ENCODE measurements at places on chromosomes 16 and 17.

GRCh38 chr16:53605831-53606400, 97.7 kb downstream of the RPGRIP1L start:
- DNase-seq, result no peak

DNA sequence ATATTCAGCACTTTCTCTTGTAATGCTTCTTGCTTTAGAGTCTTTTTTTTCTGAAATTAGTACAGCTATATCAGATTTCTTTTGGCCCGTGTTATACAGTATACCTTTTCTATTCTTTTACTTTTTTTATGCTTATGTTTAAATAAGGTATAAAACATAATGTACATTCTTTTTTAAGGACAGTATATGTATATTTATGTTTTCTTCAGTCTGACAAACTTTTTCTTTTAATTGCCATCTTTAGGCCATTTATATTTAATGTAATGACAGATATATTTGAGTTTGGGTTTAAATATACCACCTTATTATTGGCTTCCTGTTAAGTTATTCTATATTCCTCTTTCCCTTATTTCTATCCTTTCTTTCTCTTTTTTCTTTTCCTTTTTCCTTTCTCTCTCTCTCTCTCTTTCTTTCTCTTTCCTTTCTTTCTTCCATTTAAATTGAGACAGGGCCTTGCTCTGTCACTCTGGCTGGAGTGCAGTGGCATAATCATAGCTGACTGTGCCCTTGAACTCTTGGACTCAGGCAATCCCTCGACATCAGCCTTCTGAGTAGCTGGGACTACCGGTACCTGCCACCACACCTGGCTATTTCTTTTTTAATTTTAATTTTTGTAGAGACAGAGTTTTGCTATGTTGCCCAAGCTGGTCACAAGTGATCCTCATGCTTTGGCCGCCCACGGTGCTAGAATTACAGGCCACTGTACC, 61.7 kb downstream of the WWOX start:
- DNase-seq, result no peak

DNA sequence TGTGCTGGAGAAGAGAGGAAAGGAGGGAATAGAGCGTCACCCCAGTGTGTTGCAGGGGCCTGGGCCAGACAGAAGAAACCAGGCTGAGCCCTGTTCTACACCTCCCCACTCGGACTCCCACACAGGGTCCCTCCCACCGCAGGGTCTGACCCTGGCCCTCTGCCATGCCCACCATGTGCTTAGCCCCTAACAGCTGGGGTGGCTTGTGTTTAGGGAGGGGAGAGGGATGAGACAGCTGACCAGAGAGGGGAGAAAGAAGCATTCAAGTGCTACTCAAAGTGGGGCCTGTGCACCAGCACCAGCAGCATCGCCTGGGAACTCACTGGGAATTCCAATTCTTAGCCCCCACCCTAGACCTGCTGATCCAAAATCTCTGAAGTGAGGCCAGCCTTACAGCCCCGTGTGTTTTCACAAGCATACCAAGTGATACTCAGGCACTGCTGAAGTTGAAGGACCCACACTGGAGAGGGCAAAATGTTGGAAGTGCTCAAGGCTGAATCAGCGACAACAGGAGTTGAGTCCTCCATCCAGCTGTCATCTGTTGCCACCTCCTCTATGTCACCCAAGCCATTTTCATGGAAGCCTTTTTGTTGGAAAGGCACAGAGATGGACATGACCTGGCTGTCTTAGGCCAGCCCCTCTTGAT, 47.0 kb downstream of the FZD2 start:
- DNase-seq, result no peak

GRCh38 chr17:77798031-77798430, 160.5 kb upstream of the TNRC6C start:
- DNase-seq, result no peak

DNA sequence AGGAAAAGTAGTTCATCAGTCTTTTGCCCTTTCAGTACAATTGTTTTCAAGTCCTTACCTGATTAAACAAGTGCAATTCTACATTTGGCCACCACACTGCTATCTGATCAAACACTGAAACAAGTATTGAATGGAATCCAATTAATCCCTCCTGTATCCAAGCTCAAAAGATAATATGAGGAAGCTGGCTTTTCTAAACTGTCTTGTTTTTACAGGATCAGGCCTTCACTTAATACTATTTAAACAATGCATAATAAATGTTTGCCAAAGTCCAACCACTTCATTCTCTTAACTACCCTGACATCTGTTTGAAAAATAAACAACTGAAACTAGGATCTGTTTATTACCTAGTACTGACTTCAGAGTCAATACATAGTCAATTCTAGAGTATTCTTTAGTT, 131.6 kb downstream of the MRTFB start:
- DNase-seq, result no peak

GRCh38 chr16:57472665-57473060, 10.2 kb downstream of the POLR2C start:
- no peak for DNase-seq

- no peak for DNase-seq
Measured at GRCh38 chr17:72446525-72447250, 325.9 kb downstream of the SOX9 start.

- DNase-seq, result peak; percentile 52
Measured at GRCh38 chr16:72467157-72467759, 295.3 kb upstream of the PMFBP1 start.

GRCh38 chr16:26857371-26857770, 209.4 kb upstream of the C16orf82 start:
- no peak for DNase-seq

- no peak for DNase-seq
Measured at GRCh38 chr17:34581446-34582184, 2.2 kb downstream of the TMEM132E start.

DNA sequence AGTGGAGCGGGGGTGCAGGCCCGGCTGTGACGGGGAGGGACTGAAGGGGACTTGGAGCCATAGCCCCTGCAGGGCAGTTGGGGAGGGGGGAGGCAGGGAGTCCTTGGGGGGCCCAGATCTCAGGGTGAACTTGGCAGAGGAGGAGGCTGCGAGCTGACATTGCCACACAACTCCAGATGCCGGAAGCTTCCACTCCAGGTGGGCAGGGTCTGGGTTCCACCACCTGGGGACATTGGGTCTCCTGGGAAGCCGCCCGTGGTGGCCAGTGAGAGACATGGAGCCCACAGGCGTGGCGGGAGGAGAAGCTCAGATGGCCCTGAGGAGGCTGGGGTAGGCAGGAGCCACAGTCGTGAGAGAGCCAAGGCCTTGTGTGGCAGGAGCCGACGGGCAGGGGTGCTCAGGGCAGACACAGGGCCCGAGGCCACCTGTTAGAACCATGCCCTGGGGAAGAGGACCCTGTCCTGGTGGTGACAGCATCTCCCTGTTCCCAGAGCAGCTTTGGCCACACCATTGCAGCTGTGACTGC, 18.2 kb upstream of the GAA start:
- no peak for DNase-seq

GRCh38 chr17:78346605-78347250, 13.1 kb downstream of the SOCS3 start:
- DNase-seq, result no peak

GRCh38 chr16:55434000-55434399, 45.0 kb upstream of the MMP2 start:
- DNase-seq, result no peak

GRCh38 chr17:8064561-8065019, 22.9 kb downstream of the ALOX12B start:
- no peak for DNase-seq

DNA sequence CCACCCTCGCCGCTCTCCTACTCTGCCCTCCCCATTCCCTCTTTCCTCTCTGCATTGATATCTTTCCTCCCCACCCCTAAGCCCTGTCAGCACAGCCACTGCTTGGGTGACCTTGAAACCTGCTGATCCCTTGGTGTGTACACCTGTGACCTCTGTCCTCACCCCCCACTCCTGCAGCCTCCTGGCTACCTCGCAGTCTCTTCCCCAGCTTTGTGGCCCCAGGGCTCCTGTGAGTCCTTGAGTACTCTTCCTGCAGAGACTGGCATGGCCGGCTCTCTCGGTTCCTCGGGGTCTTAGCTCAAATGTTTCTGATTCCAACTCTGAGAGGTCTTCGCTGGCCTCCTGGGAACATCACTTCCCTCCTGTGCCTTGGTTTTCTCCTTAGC, 31.7 kb downstream of the ADCY7 start:
- DNase-seq, result no peak

DNA sequence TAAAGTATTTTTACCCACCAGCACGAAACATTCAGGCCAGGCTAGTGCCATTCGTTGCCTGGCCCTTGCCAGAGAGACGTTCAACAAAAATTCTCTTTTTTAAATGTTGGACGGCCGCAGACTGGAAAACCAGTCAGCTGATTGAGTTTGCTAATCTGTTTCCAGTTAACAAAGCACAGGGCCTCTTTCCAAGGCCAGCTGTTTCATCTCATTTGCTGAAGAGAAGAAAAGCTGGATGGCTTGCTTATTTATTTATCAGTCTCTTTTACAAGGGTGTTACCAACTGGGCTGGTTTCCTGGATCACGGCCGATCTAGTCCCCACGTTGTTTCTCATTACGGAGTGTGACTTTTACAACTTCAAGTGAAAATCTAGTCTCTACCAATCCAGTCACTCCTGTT, 418.7 kb upstream of the DYNLRB2 start:
- peak; percentile 69 for DNase-seq

DNA sequence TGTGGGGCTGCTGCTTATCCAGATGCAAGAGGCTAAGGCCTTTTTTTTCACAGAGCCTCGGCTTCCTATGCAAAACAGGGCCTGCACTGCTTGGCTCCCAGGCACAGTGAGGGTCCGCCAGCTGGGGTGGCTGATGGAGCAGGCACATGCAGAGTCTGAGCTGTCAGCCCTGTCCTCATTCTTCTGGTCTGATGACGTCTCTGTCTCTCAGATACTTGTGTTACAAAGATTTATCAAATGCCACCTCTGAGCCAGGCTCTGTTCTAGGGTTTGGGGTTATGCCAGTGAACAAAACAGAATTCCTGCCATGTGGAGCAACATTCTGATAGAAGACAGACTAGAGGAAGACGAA, 4.8 kb downstream of the RNF40 start:
- DNase-seq, result no peak

GRCh38 chr17:60396412-60396811, 4.5 kb upstream of the USP32 start:
- DNase-seq, result no peak

- DNase-seq, result peak; percentile 64
Measured at GRCh38 chr17:40499551-40500189, 1.8 kb downstream of the TNS4 start.

DNA sequence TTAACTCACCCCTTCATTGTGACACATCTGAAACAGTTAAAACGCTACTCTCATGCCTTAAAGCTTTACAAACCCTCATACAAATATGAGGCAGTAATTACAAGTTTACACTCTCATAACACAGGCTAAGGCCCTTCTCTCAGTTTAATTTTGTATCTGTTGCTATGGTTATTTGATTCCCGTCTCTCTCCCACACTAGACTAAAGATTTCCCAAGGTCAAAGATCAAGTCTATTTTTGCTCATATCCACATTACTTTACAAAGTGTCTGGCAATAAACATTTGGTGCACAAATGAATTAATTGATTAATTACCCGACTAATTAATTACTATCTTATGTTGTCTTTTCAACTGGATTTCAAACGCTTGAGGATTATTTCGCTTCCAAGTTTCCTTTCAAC, 86.4 kb upstream of the MYOCD start:
- DNase-seq, result no peak

GRCh38 chr17:79989106-79989835, 46.4 kb downstream of the TBC1D16 start:
- no peak for DNase-seq

DNA sequence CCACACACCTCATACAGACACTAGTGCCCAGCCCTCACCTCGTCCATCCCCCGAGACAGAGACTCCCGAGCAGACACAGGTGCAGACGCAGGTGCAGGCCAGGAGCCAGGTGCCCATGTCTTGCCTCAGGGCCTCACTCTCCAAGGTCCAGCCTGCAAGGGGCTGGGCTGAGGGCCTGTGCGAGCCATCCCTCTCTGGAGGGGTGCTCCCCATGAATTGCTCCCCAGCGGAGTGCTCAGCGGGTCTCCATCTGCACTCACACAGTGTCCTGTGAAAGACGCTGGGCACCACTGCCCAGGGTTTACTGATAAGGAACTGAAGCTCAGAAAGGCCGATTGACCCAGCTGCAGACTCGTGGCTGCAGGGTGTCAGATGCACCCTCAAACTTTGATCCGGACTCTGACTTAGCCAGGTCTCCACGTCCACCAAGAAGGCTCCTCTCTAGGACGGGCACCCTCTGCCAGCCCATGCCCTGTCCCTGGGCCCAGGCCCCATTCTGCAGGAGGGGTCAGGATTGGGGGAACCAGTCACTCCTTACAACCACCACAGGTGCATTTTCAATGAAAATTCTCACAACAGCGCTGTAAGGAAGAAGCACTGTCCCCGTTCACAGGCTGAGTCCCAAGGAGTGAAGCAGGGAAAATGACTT, 16.9 kb downstream of the POLR3K start:
- DNase-seq, result no peak

DNA sequence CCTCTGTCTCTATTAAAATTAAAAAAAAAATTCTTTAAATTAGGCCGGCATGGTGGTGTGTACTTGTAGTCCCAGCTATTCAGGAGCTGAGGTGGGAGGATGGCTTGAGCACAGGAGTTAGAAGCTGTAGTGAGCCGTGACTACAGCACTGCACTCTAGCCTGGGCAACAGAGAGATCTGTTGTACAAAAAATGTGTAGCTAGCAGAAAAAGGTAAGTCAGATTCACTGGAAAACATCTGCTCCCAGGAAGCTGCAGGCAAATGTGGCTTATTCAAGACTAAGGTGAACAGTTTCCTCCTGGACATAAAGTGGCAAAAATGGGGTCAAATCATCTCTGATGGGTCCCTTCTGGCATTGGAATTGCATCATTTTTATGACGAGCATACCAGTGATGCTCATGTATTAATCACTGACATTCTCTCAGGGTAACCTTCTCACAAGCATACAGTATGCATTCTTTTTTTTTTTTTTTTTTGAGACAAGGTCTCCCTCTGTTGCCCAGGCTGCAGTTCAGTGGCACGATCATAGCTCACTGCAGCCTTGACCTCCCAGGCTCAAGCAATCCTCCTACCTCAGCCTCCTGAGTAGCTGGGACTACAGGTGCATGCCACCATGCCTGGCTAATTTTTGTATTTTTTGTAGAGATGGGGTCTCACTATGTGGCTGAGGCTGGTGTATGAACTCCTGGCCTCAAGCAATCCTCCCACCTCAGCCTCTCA, 48.7 kb downstream of the CPPED1 start:
- DNase-seq, result peak; percentile 31

GRCh38 chr17:81401723-81402529, 6.7 kb downstream of the BAHCC1 start:
- DNase-seq, result peak; percentile 54

Data from fibroblast of skin of abdomen (primary cell).